Fibroblast of skin of left biceps (primary cell): ENCODE measurements at places on chromosomes 5 and 9.

DNA sequence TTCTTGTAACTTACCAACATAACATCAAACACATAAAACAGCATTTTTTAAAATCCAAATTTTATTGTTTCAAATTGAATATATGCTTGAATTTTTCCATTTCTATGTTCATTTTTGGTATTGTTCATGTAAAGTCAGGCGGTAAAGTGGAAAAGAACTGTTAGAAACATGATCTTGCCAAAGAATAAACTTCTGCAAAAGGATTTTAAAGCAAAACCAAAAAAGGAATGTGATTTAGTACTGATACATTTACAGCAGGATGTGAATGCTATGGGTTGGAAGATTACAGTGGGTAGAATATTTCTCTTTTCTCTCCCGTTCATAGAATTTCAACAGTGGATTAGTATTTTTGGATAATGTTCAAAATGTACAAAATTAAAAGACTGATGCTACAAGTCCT, 277.2 kb upstream of the MPDZ start:
- no peak for DNase-seq

DNA sequence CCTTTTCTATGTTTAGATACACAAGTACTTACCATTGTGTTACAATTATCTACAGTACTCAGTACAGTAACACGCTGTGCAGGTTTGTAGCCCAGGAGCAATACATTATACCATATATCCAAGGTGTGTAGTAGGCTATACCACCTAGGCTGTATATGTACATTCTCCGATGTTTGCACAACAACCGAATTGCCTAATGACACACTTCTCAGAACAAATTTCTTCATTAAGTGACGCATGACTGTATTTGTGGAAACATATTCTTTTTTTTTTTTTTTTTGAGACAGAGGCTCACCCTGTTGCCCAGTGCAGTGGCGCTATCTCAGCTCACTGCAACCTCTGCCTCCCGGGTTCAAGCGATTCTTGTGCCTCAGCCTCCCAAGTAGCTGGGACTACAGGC, 4.0 kb upstream of the RAD23B start:
- DNase-seq = no peak

GRCh38 chr9:108584860-108585259, 270.9 kb downstream of the ACTL7B start:
- no peak for DNase-seq

- DNase-seq = no peak
Measured at GRCh38 chr9:137000177-137000930, 4.0 kb upstream of the CLIC3 start.

DNA sequence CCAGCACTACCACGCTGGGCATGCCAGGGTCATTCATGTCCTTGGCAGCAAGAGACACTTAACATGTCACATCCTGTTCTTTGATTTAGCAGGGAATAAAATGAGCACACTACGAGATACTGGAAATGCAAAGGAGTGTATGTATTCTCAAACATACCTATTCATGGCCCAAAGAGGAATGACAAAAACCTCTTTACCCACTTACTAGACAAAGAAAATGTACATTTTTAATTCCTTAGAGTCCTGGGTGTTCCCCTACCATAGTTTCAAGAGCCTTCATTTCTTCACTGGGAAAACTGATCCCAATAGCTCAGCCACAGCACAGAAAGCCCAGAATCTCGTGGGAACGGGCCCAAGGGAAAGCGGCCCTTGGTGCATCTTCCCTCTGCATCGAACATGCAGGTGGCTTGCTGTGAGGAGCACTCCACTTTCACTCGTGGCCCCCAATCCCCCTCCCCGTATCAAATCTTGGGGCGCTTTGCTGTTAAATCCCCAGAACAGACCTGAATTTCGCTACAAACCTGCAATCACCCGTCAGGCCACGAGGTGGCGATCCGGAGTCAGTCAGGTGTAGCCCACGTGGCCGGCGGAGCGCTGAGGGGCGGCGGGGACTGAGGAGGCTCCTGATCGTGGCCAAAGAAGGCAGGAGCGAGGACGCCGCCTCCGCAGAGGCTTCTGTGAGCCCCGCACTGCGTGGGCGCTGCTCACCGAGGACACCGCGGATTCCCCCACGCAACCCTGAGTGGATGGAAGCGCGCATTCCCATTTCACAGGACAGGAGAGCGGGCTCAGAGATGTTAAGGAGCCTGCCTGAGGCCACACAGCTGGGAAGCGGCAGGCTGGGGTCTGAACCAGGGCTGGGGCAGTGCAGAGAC, 91.4 kb downstream of the LMX1B start:
- DNase-seq = peak; percentile 7

- DNase-seq = no peak
Measured at GRCh38 chr9:85940275-85940831, 593 bp upstream of the NAA35 start.

GRCh38 chr9:121676926-121677325, 25.5 kb downstream of the DAB2IP start:
- DNase-seq = no peak

- DNase-seq = no peak
Measured at GRCh38 chr5:96509316-96509715, 76.3 kb upstream of the PCSK1 start.

- DNase-seq = no peak
Measured at GRCh38 chr5:75319638-75320037, 17.4 kb upstream of the HMGCR start.

DNA sequence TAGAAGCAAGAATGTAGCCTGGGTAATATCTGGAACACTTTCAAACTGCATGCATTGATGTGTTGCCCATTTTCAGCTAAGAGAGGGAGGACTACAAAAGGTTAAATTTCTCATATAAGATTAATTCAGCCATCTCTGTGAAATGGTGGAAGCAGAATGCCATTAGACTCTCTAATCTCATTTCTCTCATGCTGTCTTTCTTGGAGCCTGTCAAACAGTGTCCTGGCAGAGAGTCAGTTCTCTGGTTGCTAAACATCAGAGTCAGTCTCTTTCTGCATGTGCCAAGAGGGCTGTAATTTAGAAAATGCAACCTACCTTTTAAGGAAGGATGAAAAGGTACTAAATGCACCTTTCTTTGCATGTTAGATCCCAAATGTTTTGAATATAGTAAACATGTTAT, 910 bp upstream of the GARNL3 start:
- no peak for DNase-seq

GRCh38 chr9:81724242-81724889, 35.0 kb upstream of the TLE1 start:
- DNase-seq = no peak

GRCh38 chr9:112586599-112587155, 100.0 kb downstream of the KIAA1958 start:
- peak; percentile 19 for DNase-seq

DNA sequence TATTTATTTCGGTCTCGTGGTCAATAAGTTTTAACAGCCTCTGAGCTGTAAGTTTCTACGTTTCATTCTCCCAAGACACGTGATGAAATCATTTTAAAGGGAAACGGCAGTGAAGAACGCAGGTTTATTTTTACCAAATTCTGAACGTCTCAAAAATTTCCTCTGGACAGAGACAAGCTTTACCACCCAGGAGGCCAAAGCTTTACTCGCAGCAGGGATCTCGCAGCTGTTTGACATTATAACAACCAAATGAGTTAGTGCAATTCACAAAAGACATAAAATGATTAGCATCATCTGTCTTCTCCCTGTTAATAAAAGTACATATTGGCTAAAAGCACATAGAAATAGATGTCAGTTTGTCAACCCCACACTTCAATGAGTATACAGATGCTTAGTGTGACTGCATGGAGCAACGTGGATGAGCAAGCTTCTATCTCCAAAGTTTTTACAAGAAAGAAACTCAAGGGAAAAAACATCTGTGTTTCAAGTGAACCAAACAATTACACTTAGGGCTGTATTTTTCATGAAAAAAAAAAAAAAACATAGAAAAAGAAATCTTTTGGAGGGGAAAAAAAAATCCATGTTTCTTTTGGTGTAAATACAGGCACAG, 2.5 kb downstream of the SEMA5A start:
- DNase-seq = no peak

DNA sequence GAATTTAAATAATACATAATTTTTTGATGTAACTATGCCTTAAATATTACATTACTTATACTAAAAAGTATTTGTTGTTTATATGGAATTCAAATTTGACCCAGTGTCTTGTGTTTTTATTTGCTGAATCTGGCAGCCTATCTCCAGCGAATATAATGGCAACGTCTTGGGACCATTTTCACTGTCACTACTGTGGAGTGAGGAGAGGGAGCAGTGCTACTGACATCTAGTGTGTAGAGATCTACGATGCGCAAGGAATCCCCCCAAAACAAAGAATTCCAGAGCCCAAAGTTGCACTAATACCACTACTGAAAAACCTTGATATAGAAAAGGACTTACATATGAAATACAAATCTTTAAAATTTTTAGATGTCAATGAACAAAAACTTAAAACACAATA, 314.4 kb downstream of the DRD1 start:
- no peak for DNase-seq

GRCh38 chr9:31745886-31746285, 638.6 kb upstream of the ACO1 start:
- no peak for DNase-seq

- no peak for DNase-seq
Measured at GRCh38 chr9:134395002-134395517, 68.8 kb downstream of the RXRA start.

GRCh38 chr5:2903451-2904395, 152.2 kb upstream of the IRX2 start:
- DNase-seq = no peak

DNA sequence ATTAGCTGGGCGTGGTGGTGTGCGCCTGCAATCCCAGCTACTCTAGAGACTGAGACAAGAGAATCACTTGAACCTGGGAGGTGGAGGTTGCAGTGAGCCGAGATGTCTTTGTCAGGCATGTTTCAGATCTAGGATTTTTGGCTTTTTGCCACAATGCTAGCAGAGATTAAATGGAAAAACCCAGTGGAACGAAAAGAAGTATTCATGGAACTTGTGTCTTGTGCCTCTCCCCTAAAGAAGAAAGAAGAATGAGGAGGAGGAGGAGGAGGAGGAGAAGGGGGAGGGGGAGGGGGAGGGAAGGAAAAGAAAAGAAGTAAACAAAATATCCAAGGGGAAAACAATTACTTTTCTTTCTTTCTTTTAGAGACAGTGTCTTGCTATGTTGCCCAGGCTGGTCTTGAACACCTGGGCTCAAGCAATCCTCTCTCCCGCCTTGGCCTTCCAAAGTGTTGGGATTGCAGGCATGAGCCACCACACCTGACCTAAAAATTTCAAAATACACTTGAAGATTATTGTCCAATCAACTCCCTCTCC, 106.0 kb downstream of the ARRDC3 start:
- no peak for DNase-seq

DNA sequence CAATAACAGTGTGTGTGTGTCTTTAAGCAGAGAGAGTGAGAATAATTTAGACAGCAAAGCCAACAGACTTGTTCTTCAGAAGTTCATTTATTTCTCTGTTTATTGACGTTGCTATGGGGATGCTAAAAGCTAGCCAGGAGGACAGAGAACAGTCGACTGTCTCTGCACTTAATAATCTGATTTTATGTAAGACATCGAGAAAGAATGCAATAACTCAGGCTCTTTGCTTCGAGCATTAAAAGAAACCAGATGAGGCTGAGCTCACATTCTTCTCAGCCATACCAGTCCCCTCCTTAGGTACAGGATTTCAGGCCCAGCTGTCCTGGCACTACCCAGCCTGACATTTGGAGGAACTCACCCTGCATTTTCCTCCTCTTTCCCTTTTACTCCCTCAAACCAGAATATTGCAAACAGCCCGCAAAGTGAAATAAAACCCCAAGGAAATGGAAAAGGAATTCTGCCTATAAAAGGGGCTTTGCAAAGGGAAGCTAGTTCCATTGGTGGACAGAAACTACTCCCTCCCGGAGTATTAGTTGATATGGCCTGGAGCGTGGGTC, 44.5 kb upstream of the DPYSL3 start:
- DNase-seq = peak; percentile 82

DNA sequence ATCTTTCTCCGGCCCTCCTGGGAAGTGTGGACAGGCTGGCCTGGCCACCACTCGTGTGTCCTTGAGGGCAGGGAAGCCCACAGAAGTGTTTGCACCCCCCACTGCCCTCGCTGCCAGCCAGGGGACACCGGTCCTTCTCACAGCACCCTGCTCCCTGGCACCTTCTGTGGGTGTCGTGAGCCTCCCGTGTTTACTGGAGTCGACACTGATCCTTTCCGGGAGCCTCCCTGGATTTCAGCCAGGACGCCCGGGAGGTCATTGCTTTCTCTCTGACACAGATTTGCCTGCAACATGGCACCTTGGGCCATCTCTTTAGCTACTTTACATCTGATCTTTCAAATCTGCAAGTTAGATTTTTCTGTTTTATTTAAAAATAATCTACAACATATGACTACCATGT, 120.4 kb upstream of the CACNA1B start:
- no peak for DNase-seq

DNA sequence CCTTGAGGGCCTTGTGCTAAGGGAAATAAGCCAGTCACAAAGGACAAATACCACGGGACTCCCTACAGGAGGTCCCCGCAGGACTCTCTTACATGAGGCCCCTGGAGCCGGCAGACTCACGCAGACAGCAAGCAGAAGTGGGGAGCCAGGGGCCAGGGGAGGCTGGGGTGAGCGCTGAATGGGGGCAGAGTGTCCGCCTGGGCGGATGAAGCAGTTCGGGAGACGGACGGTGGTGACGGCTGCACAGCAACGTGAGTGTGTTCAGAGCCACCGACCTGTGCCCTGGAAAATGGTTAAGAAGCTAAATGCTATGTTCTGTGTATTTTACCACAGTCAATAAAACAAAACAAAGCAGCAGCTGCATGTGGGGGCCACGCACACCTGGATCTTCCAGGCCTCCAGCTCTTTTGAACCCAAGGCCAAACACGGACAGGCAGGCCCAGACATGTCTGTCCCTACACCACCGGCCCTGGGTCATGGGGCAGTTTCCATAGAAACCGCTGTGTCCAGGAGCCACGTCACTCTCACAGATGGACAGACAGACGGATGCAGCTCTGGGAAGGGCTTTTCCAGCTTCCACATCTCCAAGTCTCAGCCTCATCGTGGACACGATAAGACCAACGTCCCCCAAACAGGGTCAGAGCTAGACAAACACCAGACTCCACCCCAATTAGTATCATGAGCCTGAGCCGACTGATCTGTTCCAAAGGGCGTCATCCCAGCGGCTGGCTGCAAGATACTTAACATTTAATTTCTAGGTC, 103.9 kb downstream of the VAV2 start:
- DNase-seq = no peak

GRCh38 chr5:151954255-151954654, 29.6 kb upstream of the GLRA1 start:
- DNase-seq = no peak

DNA sequence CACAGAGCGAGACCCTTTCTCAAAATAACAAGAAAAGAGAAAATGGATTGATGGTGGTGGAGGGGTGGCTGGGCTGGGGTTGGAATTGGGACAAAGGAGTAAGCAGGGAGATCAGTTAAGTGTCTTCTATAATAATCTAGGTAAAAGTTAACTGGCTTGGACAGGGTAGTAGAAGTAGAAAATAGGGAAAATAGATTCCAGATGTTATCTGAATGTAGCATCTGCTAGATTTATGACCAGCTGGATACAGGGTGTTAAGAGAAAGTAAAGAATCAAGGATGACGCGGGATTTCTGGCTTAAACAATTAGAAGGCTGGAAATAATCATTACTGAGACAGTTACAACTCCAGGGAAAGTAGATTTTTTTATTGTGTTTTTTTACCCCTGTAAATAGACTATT, 13.0 kb downstream of the PPP6C start:
- peak; percentile 51 for DNase-seq
